Dermis blood vessel endothelial cell (primary cell): ENCODE measurements at places on chromosomes 3 and 15. TPM values are rescaled to one million over a fixed set of nuclear protein-coding genes. Genes with fewer than 3 reads are reported as not detected.

THAP10 gene
- 2.0 and 2.3 TPM in 2 replicates for total RNA-seq

DNA sequence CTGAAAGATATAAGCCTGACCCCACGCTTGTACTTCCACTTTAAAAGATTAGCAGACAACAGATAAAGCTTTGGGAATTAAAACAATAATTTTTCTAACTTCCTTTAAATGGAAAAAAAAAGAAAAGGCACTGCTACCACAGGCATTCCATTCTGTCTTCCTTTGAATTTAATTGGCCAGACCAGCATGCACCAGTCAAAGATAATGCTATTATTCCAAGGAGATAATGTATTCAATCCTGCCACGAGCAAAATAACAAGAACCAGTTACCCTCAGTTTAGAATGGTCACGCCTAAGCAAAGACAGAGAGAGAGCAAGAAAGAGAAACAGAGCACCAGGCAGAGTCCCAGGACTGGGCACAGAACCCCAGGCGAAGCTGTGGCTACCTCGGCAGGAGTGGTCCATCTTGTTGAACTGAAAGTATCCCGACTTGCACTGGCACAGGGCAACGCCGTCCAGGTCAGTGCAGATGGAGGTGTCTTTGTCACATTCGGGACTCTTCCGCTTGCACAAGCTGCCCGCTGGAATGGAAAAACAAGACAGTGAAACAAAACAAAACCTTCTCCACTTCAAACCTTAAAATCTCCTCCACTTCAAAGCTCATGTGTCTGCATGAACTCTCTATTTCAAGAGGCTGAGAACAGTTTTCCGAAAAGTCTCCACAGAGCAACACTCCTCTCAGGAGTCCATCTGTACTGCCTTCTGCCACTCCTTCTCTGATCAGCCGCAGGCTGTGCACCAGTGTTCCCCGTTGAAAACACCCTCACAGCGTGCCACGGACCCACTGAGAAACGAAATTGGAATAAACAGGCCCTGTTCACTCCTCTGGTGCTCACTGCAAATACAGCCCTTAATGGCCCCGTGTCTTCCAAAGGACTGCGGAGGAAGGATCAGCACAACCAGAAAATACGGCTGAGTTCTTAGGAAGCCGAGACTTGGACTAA, 58.2 kb downstream of the HEG1 start:
- no peak for DNase-seq

DPPA2 gene
- not detected in 2 replicates for total RNA-seq

GRCh38 chr3:77562089-77562488, 522.2 kb downstream of the ROBO2 start:
- DNase-seq = no peak

DNA sequence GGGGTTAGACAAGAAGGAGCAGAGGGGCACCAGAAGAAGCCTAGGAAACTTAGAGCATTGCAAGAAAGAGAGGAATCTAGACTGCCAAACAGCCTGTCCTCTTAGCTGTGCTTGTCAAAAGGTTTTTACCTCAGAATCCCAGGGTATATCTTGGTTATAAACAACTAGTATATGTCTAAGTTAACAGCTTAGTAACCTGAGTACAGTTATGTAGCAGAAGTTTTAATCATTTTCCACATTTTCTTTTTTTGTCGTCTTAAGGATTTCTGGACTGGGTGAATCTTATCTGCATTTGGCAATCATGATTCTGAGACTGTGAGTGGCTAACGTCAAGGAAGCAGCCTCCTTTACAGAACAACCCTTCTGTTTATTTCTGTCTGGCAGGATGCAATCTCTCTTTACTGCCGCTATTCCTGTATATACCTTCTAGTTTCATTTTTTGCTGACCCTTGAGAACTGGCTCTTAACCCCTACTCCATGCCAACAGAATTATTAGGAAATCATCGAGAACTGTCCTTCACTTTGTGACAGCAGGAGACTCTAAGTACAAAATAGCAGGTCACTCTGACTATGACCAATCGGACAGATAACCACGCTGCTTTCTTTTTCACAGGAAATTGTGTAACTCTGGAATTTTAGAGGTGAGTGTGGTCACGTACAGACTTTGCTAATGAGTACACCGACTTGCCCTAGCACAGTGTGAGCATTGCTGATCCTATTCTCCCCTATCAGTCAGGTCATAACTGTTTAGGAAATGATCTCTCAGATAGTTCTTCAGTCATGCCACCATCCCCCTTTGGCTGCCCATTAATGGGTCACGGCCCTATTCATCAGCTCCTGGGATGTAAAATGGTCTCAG, 3.3 kb upstream of the CP start:
- DNase-seq = peak; percentile 80

- peak; percentile 27 for DNase-seq
Measured at GRCh38 chr3:58237941-58238681, 519 bp downstream of the ABHD6 start.

GRCh38 chr15:57806003-57806402, 99.5 kb downstream of the POLR2M start:
- no peak for DNase-seq

DNA sequence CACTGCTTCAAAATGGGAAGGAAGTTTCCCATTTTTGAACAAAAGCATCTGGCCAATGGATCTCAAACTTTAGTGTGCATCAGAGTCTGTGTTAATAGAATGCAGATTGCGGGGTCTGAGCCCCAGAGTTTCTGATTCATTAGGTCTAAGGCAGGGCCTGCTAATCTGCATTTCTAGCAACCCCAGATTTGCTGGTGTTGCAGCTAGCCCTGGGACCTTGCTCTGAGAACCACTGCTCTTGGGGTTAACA, 30.7 kb upstream of the USP3 start:
- no peak for DNase-seq

DNA sequence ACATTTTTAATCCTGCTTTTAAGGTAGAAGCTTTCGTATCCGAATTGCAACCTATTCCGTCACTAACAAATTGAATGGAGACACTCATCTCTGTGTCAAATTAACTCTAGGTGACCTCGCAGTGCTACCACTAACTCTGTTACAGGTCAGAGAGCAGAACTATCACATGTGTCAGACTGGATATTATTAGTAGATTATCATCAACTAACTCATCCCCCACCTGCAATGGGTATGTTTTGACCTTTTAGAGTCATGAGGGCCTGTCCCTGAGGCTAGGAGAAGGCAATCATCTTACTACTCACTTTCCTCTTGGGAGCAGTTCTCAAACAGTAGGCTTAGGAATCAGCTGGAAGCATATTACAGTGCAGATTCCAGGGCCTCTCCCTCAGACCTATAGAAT, 2.0 kb downstream of the GLDN start:
- no peak for DNase-seq

DNA sequence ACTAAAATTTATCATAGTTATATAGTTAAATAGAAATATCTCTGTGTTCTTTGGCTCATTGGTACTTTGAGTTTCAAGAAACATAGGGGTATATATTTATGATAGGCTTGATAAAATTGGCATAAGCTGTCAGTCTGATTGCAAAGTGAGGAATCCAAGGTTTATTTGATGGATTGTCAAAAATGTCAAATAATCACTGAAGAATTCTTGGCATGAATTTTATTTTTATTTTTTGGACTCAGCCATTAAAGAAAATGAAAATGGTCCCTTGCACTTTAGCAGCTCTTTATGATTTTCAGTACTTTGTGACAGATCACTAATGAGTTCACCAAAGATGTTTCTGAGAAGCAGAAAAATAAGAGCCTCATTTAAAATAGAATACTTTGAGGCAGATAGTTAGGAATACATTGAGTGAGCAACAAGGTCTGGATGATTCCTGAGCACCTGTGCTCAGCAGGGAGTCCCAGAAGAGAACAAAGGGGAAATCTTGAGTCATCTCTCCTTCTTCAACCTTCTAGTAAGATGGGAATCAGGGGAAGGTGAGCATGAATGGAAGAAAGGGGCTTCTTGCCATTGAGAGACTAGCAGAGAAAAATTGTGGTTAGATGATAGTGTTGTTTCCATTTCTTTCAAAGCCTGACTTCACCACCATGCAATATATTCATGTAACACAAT, 85.3 kb upstream of the VEPH1 start:
- no peak for DNase-seq

DNA sequence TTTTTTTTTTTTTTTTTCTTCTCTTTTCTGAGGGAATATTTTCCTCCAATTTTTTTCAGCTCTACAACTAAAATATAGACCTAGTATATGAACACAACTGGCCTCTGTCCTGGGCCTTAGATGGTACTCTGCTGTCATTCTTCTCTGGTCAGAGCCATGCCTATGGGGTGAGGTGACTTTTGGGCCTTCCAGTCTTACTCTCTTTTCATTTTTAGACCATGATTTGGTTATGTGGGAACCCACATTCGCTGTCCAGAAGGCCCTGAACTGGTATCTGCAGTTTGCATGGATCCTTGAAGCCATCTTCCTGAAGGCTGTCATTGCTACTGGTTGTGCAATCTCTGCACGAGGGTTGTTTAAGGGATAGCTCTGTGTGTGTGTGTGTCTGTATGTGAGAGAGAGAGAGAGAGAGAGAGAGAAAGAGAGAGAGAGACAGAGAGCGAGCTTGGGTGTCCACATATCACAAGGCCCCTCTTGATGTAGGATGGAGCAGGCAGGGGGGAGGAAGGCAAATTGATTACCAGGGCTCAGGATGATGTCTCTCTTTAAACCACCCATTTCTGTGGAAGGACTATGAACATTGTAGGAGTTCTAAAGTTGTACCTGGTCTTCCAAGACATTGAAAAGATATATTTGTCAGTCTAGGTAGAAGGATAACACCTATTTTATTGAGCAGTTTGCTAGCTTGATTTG, 6.9 kb downstream of the TGFBR2 start:
- peak; percentile 24 for DNase-seq

SLC38A3 gene
- total RNA-seq = not detected in 2 replicates

IL5RA gene
- total RNA-seq = not detected in 2 replicates

GRCh38 chr3:153315781-153316180, 153.8 kb downstream of the RAP2B start:
- no peak for DNase-seq

JAGN1 gene
- 31.6 and 39.5 TPM in 2 replicates for total RNA-seq

DZIP1L gene
- total RNA-seq = 2.4 and 4.6 TPM in 2 replicates

GASK1A gene
- 0.09 TPM in 1 of 2 replicates, not detected in the other for total RNA-seq

DNA sequence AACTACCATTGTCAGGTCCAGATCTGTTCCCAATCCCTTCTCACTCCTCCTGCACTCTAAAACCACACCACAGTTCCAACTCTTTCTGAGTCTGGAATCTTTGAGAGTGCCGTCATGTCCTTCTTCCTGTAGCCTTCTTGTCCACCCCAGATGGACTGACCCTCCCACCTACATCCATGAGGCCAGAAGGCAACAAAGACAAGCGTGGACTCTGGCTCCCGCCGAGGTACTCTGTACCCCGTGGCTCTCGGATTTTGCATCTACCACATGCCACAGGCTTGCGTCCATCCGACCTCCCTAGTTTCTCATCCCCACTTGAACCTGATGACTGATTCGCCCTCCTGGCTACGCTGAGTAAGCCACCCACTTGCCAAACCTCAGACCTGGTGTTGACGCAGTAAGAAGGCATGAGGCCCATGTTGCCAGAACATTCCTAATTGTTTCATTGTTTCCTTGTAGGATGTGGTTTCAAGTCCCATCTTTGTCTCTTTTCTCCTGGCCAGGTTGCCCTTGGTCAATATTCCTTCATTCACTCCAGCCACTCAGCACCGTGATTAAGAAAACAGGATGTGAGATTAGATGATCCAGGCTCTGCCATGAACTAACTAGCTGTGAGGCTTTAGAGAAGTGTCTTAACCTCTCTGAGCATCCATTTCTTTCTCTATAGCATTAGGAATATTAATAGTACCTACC, 1.1 kb upstream of the ZBTB38 start:
- DNase-seq = peak; percentile 88

GRCh38 chr3:42503957-42504333, 1.5 kb downstream of the VIPR1 start:
- DNase-seq = no peak

GRCh38 chr15:68360721-68361120, 71.2 kb downstream of the ITGA11 start:
- DNase-seq = peak; percentile 75

GRCh38 chr3:180913581-180914404, 1.3 kb downstream of the FXR1 start:
- peak; percentile 9 for DNase-seq

DNA sequence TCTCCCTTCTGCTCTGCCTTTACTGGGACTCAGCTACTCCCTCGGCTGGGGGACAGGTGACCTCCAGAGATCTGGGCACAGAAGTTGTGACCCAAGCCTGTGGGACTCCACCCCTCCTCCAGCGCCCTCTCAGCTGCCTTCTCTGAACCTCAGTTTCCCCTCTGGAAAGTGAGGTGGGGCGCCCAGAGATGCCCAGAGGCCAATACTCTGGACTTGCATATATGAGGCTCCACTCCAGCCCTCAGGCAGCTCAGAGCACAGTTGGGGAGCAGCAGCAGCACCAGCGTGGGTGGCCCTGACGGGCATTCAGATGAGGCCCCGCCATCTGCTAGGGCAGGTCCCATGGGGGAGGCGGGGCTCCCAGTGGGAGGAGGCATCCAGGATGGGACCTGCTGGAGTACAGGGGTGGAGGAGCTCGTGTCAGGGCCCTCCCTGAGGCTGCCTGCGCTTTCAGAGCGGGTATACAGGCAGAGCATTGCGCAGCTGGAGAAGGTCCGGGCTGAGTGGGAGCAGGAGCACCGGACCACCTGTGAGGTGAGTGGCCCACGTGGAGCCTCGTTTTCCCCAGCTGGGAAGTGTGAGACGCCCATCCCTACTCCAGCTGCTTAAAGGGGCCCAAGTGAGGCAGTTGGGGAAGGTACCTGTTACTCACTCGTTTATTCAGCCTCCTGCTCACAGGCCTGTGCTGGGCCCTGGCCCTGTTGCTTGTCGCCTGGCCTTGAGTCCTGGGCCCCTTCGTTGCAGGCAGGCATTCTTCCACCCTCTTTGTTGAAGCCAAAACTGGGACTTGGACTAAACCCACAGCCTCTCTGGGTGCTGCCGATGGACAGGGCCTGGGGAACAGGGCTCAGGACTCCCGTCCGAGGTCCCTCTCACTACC, 35.4 kb downstream of the PSTPIP1 start:
- no peak for DNase-seq

DNA sequence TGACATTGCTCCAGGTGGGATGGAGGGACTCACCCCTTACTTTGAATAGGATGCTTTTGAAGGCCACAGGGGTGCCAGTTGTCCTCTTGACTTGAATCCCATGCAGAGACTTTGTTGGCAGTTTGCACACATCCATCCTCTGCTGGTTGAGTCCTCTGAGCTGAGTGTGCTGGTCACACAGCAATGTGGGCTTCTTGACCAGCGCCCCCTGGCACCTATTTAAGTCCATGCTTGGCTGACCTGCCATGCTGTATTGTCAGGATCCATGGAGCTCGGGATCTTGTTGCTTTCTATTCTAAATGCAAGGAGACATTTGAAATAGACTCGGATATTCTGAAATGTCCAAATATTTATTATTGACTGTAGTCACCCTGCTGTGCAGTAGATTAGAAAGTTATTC, 19.8 kb downstream of the RAB7A start:
- DNase-seq = peak; percentile 23

- no peak for DNase-seq
Measured at GRCh38 chr3:78721771-78722543, 1045.8 kb downstream of the ROBO1 start.

CILP gene
- total RNA-seq = not detected in 2 replicates

GRCh38 chr3:173617490-173617889, 219.9 kb downstream of the NLGN1 start:
- DNase-seq = no peak

- DNase-seq = no peak
Measured at GRCh38 chr3:15055019-15055557, 10.0 kb downstream of the MRPS25 start.

- no peak for DNase-seq
Measured at GRCh38 chr15:61983081-61983480, 77.2 kb downstream of the VPS13C start.

CRYGS gene
- total RNA-seq = 0.70 and 2.4 TPM in 2 replicates
